GM19239 (cell line): ENCODE measurements at places on chromosomes 2 and 18.

DNA sequence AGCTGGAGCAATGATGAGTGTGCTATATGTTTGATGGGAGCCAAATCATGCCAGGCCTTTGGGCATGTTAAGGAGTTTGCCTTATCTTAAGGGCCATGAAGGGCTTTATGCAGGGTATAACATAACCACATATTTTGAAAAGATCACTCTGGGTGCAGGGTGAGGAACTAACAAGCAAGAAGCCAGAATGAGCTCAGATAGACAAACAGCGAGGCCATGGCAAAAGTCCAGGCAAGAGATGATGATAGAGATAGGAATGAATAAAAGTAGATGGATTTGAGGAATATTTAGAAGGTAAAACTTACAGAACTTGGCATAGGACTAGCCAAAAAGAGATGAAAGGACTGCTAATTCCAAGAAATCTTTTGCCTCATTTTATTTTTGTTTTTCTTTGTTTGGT, 6.7 kb downstream of the GALNT3 start:
- no peak for DNase-seq

GRCh38 chr2:214465363-214466146, 54.7 kb downstream of the VWC2L start:
- DNase-seq = no peak

DNA sequence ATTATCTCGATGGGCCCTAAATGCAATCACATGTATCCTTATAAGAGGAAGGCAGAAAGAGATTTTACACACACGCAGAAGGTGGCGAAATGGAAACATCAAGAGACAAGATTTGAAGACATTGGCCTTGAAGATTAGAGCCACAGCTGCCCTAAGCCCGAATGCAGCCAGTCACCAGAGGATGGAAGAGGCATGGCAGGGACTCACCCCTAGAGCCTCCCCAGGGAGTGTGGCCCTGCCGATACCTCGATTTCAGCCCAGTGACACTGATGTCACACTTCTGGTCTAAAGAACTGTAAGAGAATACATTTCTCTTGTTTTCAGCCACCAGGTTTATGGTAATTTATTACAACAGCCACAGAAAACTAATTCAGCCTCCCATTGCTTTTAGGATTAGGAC, 17.4 kb downstream of the TTC39C start:
- DNase-seq = no peak

- DNase-seq = no peak
Measured at GRCh38 chr2:195257979-195258378, 399.0 kb upstream of the SLC39A10 start.

GRCh38 chr2:159890551-159891266, 92.7 kb upstream of the CD302 start:
- DNase-seq = no peak
